ENCODE measurements at places on chromosomes 1 and 21. TPM values are rescaled to one million over a fixed set of nuclear protein-coding genes. Genes with fewer than 3 reads are reported as not detected.

DNA sequence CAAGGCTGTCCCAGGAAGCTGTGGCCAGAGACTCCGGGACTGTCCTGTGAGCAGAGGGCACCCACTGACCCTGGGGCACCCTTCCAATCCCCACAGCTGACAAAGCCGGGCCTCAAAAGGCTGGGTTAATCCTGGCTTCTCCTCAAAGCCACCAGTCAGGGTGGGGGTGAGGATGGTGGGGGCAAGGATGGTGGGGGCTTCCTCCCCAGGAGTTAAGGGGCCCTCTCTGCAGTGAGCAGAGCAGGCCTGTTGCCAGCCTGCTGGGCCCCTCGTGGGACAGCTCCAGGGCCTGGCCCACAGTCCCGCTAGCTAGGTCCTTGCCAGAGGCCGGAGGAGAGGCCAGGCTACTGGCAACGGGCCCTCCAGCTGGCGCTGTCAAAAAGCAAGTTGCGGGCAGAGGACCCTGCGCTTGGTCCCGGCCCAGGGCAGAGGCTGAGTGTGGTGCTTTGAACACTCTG, 37.9 kb upstream of the CCDC27 start:
- H3K27ac ChIP-seq, result no peak overlapping the region
- no peaks in the 10 kb centered on the region for H3K4me1 ChIP-seq
- no peaks in the 10 kb centered on the region for H3K36me3 ChIP-seq
- H3K4me3 ChIP-seq, result no peak overlapping the region

DNA sequence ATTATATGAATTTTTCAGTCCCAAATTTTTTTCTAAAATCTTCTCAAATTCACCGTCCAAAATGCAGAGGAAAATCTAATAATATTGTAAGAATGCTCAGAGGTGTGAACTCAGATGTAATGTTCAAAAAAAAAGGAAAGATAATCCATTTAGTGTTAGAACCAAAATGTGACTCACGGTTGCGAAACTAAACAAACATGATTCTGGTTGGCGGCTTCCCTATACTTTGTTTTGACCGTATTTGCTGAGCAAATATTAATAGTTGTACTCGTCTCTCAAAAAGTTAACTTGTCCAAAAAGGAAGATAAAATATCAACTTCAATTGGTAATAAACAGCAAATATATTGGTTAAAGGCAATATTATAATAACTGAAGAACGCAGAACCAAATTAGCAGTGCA, 34.4 kb downstream of the ZSWIM5 start:
- H3K4me1 ChIP-seq, result no peaks in the 10 kb centered on the region
- no peak for DNase-seq
- no peaks in the 10 kb centered on the region for H3K27me3 ChIP-seq

DNA sequence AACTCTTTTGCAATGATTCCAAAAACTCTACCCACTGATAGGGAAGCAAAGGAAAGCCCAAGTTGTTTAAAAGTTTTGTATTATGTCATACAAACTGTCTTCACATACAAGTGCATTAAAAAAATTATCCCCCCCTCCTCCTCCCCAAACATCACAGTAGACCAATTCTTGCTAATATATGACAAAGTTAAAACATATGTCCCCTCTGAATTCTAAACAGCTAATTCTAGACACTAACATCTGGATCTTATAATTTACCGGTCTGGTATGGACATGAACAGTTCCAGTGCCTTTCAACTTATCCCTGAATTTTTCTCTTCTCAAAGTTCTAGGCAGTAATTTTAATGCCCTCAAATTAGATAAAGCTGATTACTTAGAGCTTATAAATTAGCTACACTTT, 13.4 kb downstream of the RIT1 start:
- DNase-seq, result no peak
- no peak overlapping the region for H3K27ac ChIP-seq
- H3K4me1 ChIP-seq, result no peaks in the 10 kb centered on the region
- H3K36me3 ChIP-seq, result peaks cover 34% of the 10 kb centered on the region
- H3K4me3 ChIP-seq, result no peak overlapping the region
- H3K27me3 ChIP-seq, result no peaks in the 10 kb centered on the region

- no peaks in the 10 kb centered on the region for H3K36me3 ChIP-seq
- H3K4me1 ChIP-seq, result peaks cover 19% of the 10 kb centered on the region
- H3K27ac ChIP-seq, result no peak overlapping the region
These were observed 20.6 kb upstream of the PLEKHA6 start for GRCh38 chr1:204380293-204380831.

- H3K27ac ChIP-seq, result no peak overlapping the region
- DNase-seq, result no peak
- H3K4me3 ChIP-seq, result no peak overlapping the region
- H3K36me3 ChIP-seq, result no peaks in the 10 kb centered on the region
- no peaks in the 10 kb centered on the region for H3K4me1 ChIP-seq
- H3K27me3 ChIP-seq, result no peaks in the 10 kb centered on the region
These were observed 7.8 kb downstream of the TTC39A start for GRCh38 chr1:51322417-51323101.

DNA sequence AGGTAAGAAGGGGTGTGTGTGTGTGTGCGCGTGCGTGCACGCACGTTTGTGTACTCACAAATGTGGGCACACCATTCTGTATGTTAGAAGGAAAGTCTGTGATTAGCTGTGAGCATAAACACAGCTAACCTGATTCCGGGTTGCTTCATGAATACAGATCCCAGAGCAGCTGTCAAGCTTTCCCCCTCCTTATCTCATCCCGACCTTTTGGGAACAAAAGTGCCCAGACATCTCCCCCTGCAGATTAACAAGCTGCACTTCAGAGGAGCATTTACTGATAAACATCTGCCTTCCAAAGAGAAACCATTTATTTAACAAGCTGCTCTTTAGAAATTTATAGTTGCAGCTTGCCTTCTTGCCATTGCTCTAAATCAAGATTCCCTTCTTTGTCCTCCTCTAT, 97.0 kb downstream of the MT1HL1 start:
- no peak overlapping the region for H3K4me3 ChIP-seq
- no peak overlapping the region for H3K27ac ChIP-seq
- no peaks in the 10 kb centered on the region for H3K4me1 ChIP-seq
- peak; percentile 28 for DNase-seq
- no peaks in the 10 kb centered on the region for H3K27me3 ChIP-seq

DNA sequence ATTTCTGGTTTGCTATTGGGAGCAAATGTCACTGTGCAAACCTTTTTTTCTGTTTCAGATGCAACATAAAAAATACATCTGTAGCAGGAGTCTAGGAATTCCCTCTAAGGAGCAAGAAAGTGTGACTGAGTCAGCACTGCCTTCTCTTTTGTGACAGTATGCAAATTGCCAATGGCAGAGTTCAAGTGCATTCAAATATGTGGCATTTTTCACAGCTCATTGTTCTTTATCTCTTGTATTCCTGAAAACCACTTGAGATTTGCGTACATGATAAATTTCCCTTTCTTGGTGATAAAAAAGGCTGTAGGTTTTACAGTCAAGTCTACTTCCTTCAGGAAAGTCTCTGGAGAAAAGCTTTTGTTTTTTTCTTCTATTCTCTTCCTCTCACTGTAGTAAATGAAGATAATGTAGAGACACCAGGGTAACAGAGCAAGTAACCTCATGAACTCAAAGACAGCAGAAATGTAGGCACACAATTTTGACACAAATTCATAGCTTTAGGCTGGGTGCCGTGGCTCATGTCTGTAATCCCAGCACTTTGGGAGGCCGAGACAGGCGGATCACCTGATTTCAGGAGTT, 129.7 kb upstream of the L1TD1 start:
- DNase-seq, result no peak
- H3K36me3 ChIP-seq, result no peaks in the 10 kb centered on the region
- H3K4me1 ChIP-seq, result no peaks in the 10 kb centered on the region
- no peak overlapping the region for H3K4me3 ChIP-seq
- no peak overlapping the region for H3K27ac ChIP-seq

DNA sequence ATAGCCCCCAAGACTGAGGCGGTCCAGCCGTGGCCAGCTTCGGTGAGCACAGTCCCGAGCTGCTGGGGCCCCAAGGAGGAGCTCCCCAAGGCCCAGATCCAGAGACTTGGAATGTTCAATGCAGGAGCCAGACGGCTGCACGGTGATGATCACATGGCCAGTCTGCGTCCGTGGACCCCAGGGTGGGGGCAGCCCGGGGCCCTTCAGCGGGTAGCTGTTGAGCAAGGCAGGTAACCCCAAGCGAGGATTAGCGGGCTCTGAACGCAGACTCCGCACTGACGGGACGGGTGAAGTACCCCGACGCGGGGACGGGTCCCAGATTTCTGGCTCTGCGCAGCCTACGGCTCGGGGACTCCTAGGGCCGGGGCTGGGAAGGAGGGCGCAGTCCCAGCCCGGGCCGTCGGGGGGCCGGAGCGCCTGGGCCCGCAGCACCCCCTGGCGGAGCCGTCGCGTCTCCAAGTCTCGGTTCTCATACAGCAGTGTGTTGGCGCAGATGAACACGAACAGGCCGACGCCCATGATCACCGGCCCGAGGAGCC, 2.7 kb downstream of the TMEM200B start:
- DNase-seq, result peak; percentile 74
- peaks cover 3% of the 10 kb centered on the region for H3K36me3 ChIP-seq
- H3K4me3 ChIP-seq, result no peak overlapping the region
- H3K27me3 ChIP-seq, result no peaks in the 10 kb centered on the region
- H3K4me1 ChIP-seq, result peaks cover 22% of the 10 kb centered on the region

Gene CFAP74
- not detected for total RNA-seq

Gene NCDN
- total RNA-seq, result 6.9 TPM

All from liver (tissue), 10 donors.